ENCODE measurements at places on chromosomes 7 and 10. TPM values are rescaled to one million over a fixed set of nuclear protein-coding genes. Genes with fewer than 3 reads are reported as not detected.

WIPF3 gene
- total RNA-seq = 0.10 TPM

AKR1C1 gene
- total RNA-seq = 3.0 TPM

VWA2 gene
- not detected for total RNA-seq

ZNF679 gene
- not detected for total RNA-seq

FZD8 gene
- total RNA-seq = 0.63 TPM

TMEM225B gene
- 2.3 TPM for total RNA-seq

SPDYE16 gene
- total RNA-seq = 0.69 TPM

SVOPL gene
- total RNA-seq = not detected

SPDYE6 gene
- not detected for total RNA-seq

HDAC9 gene
- 3.1 TPM for total RNA-seq

CALCR gene
- total RNA-seq = not detected

MACC1 gene
- total RNA-seq = 0.25 TPM

OPALIN gene
- total RNA-seq = not detected

NME8 gene
- not detected for total RNA-seq

TMEM139 gene
- 1.2 TPM for total RNA-seq

Measured in naive thymus-derived CD8-positive, alpha-beta T cell (primary cell).